ENCODE measurements at places on chromosomes 11 and 22. TPM values are rescaled to one million over a fixed set of nuclear protein-coding genes. Genes with fewer than 3 reads are reported as not detected.

The TSSK2 gene
- total RNA-seq = not detected

The DNAJB7 gene
- total RNA-seq = not detected

The HNRNPUL2 gene
- 7.3 TPM for total RNA-seq

The MMP8 gene
- total RNA-seq = not detected

The OSM gene
- not detected for total RNA-seq
